Prostate gland (tissue), 2 donors: ENCODE measurements at places on chromosomes 12 and 14. TPM values are rescaled to one million over a fixed set of nuclear protein-coding genes. Genes with fewer than 3 reads are reported as not detected.

- H3K36me3 ChIP-seq: no peaks in the 10 kb centered on the region
- H3K4me1 ChIP-seq: no peaks in the 10 kb centered on the region
- no peak overlapping the region for H3K4me3 ChIP-seq
- H3K27me3 ChIP-seq: no peaks in the 10 kb centered on the region
Measured at GRCh38 chr12:54622463-54623183, 12.1 kb downstream of the LACRT start.

- no peaks in the 10 kb centered on the region for H3K27me3 ChIP-seq
- H3K4me1 ChIP-seq: peaks cover 4% of the 10 kb centered on the region
- H3K36me3 ChIP-seq: no peaks in the 10 kb centered on the region
- H3K4me3 ChIP-seq: no peak overlapping the region
- DNase-seq: no peak
Measured at GRCh38 chr14:68366656-68367055, 426.2 kb downstream of the ZFP36L1 start.

DNA sequence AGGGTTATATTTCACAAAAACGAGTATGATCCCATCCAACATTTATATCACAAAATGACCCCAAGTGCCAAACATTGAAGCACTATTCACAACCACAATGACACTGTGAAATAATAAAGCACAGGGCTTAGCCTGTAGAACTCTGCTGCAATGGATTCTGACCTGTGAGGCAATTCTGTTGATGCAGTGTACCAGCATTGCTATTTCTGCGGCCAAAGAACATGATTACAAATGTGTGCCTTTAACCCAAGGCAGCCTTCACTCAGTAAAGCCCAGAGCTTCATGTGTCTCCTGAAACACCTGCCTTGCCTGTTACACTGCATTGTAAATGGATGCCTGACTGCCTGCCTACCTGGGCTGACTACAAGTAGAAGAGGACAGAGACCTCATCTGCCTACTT, 158.0 kb downstream of the PPM1H start:
- no peak overlapping the region for H3K4me3 ChIP-seq
- H3K27me3 ChIP-seq: no peaks in the 10 kb centered on the region
- H3K4me1 ChIP-seq: no peaks in the 10 kb centered on the region

Gene STAB2
- total RNA-seq: not detected

Gene ARHGAP9
- 3.5 TPM for total RNA-seq

DNA sequence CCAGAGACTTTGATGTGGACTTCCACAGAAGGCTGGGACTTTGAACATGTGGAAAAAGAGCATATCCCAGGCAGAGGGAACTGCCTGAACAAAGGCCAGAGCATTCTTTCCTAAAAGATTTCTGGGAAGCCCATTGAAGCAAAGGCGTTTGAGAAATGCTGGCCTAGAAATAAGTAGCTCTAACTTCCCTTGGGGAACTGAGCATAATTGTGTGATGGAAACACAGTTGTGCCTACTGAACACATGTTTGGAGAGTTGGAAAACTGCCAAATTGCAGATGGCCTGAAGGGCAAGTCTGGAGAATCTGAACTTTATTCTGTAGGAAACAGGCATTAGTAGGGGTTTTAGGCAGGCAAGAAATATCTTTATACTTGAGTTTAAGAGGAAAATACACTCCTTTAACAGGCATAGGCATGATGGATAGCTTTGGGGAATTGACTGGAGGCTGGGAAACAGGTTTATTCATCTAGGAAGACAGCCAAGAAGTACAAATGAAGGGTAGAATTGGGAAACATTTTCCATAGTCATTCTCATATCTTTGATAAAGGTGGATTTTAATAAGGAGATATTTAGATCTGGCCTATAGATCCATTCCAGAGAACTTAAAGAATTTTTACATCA, 134.1 kb downstream of the TPH2 start:
- H3K4me3 ChIP-seq: no peak overlapping the region
- H3K36me3 ChIP-seq: no peaks in the 10 kb centered on the region
- H3K27ac ChIP-seq: no peak overlapping the region
- no peaks in the 10 kb centered on the region for H3K27me3 ChIP-seq

Gene POU6F1
- total RNA-seq: 17.2 TPM

Gene FLVCR2
- total RNA-seq: 22.2 TPM

- no peaks in the 10 kb centered on the region for H3K27me3 ChIP-seq
- no peaks in the 10 kb centered on the region for H3K36me3 ChIP-seq
- H3K27ac ChIP-seq: peak overlapping the region; percentile 84
- DNase-seq: no peak
- peak overlapping the region; percentile 72 for H3K4me3 ChIP-seq
- peaks cover 3% of the 10 kb centered on the region for H3K4me1 ChIP-seq
Measured at GRCh38 chr14:49853158-49853477, 530 bp upstream of the NEMF start.

Gene SERPINA6
- total RNA-seq: not detected

DNA sequence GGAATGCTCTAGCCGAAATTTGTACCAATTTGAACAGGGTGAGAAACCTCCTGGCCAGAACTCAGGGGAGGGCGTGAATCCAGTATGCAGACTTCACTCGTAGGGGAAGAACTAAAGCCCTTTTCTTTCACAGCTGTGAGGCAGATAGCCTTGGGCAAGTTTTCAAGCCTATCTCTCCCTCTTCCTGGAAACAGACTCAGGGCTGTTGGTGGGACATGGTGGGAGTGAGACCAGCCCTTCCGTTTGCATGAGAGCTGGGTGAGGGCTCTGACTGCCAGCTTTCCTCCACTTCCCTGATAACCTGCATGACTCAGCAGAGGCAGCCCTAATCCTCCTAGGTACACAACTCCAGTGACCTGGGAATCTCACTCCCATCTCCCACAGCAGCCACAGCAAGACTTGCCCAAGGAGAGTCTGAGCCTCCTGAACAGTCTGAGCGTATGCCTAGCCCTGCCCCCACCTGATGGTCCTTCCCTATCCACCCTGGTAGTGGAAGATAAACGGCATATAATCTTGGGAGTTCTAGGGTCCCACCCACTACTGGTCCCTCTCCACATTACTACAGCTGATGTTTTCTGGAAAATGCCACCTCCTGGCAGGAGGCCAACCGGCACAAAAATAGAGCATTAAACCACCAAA, 170.1 kb upstream of the AMIGO2 start:
- H3K27me3 ChIP-seq: no peaks in the 10 kb centered on the region
- no peaks in the 10 kb centered on the region for H3K36me3 ChIP-seq
- H3K4me3 ChIP-seq: no peak overlapping the region
- H3K4me1 ChIP-seq: peaks cover 2% of the 10 kb centered on the region
- DNase-seq: no peak
- no peak overlapping the region for H3K27ac ChIP-seq

DNA sequence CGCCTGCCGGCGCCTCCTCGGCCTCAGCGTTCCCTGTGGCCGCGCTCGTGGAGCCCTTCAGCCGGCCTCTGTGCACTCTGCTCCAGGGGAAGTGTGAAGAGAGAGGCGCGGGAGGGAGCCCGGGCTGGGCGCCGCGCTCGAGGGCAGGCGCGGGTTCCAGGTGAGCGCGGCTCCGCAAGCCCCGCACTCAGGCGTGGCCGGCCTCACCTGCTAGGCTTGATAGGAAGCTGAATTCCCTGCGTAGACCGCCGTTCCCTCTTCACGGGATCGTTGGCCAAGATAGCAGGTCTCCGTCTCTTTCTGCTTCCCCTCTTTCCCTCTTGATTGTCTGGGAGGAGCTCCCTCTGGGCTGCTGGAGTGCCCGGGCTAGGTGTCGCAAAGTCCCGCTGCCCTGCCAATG, 89.7 kb downstream of the ASCL4 start:
- DNase-seq: no peak
- no peaks in the 10 kb centered on the region for H3K4me1 ChIP-seq
- no peaks in the 10 kb centered on the region for H3K36me3 ChIP-seq
- peak overlapping the region; percentile 39 for H3K4me3 ChIP-seq
- peak overlapping the region; percentile 44 for H3K27ac ChIP-seq

DNA sequence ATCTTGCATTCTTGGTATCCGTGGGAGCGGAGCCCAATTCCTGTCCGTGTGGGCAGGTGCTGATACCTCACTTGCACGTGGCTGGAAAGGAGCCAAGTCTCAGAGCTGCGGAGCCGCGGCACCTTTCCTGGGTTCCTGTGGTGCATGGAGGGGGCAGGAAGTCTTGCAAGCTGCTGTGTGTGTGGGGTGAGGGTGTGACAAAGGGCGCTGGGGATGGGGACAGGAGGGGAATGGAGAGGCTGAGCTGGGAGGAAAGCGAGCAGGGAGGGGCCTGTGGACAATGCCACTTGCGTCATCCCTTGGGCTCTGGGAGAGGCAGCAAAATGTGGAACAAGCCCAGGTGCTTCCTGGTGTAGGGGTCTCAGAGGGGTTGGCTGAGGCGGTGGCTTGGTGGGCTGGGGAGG, 86.7 kb downstream of the CALM1 start:
- no peaks in the 10 kb centered on the region for H3K36me3 ChIP-seq
- no peaks in the 10 kb centered on the region for H3K4me1 ChIP-seq
- no peak overlapping the region for H3K27ac ChIP-seq
- no peak for DNase-seq
- H3K27me3 ChIP-seq: no peaks in the 10 kb centered on the region

DNA sequence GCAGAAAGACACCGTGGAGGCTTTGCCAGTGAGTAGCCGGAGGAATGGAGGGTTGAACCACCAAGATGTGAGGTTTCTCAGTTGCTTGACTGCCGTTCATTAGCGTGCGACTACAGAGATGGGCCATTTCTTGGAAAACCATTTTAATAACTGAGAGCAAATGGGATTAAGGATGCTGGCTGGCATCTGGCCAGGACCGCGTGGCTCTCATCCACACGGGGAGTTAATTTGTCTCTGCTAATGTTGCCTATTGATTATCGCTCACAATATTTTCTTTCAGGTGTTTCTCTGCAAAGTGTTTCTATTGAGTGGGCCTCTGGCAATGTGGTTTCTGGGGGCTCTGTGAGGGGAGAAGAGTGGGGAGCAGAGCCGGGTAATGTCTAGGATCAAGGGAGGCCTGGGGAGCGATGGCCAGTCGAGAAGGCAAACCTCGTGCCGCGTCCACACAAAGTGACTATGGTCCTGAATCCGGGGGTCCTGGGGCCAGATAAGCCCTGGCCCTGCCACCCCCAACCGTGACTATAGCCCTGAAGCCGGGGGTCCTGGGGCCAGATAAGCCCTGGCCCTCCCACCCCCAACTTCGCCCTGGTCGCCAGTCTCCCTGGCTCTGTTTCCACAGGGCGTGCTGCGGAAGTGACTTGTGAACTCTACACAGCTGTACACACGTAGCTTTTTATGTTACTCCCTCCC, 110.6 kb downstream of the PRMT8 start:
- no peaks in the 10 kb centered on the region for H3K4me1 ChIP-seq
- H3K27ac ChIP-seq: no peak overlapping the region
- no peaks in the 10 kb centered on the region for H3K27me3 ChIP-seq
- H3K36me3 ChIP-seq: no peaks in the 10 kb centered on the region
- no peak for DNase-seq

DNA sequence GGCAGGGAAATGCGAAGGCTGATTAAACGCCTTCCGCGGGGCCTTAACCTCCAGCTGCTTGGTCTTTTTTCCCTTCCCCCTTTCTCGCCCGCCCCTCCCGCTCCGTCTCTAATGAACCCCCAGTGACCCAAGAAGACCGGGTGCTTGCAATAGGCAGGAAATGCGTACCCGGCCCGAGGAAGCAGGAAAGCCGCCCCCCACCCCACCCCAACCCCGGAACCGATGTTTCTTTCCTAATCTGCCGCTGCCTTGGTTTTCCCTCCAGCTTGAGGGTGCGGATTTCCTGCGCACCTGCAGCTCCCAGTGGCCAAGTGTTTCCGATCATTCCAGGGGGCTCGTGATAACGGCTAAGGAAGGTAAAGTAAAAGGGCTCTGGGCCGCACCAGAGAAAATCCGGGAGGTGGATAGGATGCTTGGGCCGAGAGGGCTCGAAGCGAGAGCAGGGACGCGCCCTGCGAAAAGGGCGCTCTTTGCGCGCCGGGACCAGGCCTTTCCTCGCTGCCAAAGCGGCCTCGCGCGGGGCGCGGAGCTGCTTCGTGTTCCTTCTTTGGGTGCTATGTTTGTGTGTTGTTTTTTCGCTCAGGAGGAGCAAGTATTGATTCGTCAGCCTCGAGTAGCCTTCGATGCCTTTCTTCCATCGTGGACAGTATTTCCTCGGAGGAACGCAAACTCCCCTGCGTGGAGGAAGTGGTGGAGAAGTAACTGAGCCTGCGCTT, 983 bp downstream of the MYF6 start:
- H3K27me3 ChIP-seq: no peaks in the 10 kb centered on the region
- H3K4me3 ChIP-seq: no peak overlapping the region
- H3K27ac ChIP-seq: no peak overlapping the region
- H3K36me3 ChIP-seq: no peaks in the 10 kb centered on the region
- no peaks in the 10 kb centered on the region for H3K4me1 ChIP-seq

Gene TAS2R42
- not detected for total RNA-seq

Gene TEAD4
- total RNA-seq: 20.9 TPM

DNA sequence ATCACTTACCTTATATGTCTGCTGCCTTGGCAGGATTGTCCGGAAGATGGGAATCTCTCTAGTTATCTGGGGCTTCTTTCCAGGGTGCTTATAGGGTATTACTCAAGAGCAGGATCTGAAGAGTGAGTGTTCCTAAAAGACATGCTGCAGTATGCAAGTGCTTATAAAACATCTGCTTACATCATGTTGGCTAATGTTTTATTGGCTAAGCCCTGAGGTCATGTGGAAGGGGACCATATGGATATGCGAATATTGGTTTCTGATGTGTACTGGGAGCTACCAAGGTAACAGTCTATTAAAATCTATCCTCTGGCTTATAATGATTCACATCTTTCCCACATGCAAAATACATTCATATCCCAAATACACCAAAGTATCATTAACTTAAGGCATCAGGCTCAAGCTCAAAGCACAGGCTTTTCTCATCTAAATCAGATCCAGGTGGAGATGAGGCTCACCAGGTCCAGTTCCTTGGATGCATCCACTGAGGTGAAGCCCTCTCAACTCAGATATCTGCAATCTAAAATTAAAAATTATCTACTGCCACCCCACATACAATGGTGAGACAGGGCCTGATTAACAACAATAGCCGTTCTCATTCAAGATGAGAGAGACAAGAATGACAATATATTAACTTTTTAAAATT, 29.8 kb downstream of the LRRIQ1 start:
- no peaks in the 10 kb centered on the region for H3K36me3 ChIP-seq
- no peak overlapping the region for H3K27ac ChIP-seq
- H3K4me1 ChIP-seq: no peaks in the 10 kb centered on the region
- H3K4me3 ChIP-seq: no peak overlapping the region
- H3K27me3 ChIP-seq: no peaks in the 10 kb centered on the region
- DNase-seq: no peak

DNA sequence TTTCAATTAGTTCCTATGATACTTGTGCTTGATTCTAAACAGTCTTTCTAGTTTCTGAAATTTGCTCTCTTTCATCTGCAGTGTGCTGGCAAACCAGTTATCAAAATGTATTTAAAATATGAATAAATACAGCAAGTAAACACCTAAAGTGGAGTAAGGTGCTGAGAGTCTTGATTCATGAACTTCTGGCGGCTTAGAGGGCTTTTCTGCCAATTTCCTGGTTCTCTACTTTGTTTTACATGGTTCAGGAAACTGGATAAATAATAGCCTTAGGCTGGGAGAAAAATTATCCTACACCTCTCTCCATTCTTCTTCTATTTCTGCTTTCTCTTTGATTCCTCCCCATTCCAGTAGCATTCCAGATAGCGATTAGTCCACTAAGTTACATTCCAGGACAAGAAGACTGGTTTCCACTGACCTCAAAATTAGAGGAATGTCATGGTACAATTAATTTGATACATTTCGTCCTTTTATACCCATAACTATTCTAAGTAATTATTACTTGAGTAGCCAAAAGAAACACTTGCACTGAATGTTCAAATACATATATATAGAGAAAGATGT, 14.9 kb downstream of the ATP2B1 start:
- H3K4me3 ChIP-seq: no peak overlapping the region
- no peaks in the 10 kb centered on the region for H3K4me1 ChIP-seq
- H3K27ac ChIP-seq: no peak overlapping the region
- H3K36me3 ChIP-seq: no peaks in the 10 kb centered on the region

Gene PRB2
- not detected for total RNA-seq
